ENCODE measurements at places on chromosomes 5 and 9. TPM values are rescaled to one million over a fixed set of nuclear protein-coding genes. Genes with fewer than 3 reads are reported as not detected.

FBXO10 gene
- total RNA-seq: 1.6 TPM

- no peak for DNase-seq
Measured at GRCh38 chr5:64612344-64612961, 77.8 kb upstream of the SHISAL2B start.

GRCh38 chr9:25648116-25648515 is 30.1 kb downstream of the TUSC1 start:
- no peak for DNase-seq

DNA sequence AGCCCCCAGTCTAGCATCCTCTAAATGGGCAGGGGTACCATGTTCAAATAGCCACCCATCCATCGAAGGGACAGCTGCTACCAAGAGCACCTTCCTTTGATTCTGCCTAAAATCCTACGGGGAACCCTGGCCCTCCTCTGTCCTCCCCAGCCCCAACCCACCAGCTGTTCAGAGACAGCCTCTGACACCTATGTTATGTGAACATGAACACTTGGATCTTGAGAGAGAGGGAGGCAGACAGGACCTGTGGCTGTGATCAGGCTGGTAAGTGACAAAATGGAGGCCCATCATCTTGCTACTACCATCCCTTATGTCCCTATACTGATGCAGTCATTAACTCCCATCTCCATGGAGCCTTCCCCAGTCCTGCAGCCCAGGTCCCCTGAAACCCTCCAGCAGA is 8.2 kb downstream of the SLC23A1 start:
- peak; percentile 35 for DNase-seq

DNA sequence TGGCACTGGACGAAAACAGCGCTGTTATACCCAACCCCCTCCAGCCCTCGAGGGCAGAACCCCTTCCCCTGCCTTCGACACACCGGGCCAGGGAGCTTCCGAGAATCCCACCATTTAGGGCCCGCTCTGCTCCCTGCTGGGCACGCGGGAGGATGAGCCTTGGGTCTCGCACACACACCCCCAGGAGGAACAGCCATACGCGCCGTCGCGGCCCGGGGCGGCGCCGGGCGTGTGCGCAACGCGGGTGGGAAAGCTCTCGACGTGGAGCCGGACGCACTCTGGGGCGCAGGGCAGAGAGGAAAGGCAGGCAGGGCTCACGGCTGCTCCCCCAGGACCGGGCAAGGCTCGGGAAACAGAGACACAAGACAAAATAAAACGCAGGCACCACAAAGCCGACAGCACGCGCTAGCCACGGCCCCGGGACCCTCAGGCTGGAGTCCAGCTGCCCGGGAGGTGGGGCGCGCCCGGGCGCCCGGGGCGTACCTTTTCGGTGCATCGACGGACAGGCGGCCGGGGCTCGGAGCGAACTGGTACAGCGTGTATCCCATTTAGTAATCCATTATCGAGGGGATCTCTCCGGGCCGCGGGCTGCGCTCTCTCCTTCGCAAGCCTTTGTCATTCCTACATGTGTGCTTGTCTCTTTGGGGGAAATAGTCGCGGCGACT is 789 bp downstream of the SEMA6A start:
- peak; percentile 68 for DNase-seq

GRCh38 chr5:10706326-10706725 is 54.7 kb downstream of the DAP start:
- no peak for DNase-seq

All from Peyer's patch (tissue), 4 donors.